Stomach (tissue), 19 donors: ENCODE measurements at places on chromosomes 16 and 17. TPM values are rescaled to one million over a fixed set of nuclear protein-coding genes. Genes with fewer than 3 reads are reported as not detected.
A peak's percentile ranks its signal among the peaks of the same experiment; 100 is the strongest.

TBC1D3E gene
- total RNA-seq = not detected

KRT40 gene
- total RNA-seq = not detected

DNA sequence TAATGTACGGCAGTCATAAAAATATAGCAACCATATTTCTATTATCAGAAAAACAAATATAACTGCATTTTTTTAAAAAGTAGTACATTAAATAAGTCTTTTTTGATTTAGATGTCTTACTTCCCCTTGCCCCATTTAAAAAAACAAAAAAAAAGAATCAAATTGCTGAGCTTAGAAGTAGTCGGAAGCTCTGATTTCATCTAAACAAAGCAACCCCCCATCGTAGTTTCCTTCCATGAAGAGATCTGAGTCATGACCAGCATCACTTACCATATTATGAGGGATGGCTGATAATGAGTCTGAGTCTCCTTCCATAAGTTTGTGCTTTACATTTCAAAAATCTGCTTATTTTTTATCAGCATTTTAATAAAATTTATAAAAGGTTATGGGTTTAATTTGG lies 86.2 kb downstream of the ITFG1 start:
- DNase-seq = no peak

GRCh38 chr16:74724820-74725549 lies 24.3 kb upstream of the MLKL start:
- DNase-seq = peak; percentile 56

GRCh38 chr17:30391534-30391933 lies 12.8 kb downstream of the CPD start:
- no peak for DNase-seq

DNA sequence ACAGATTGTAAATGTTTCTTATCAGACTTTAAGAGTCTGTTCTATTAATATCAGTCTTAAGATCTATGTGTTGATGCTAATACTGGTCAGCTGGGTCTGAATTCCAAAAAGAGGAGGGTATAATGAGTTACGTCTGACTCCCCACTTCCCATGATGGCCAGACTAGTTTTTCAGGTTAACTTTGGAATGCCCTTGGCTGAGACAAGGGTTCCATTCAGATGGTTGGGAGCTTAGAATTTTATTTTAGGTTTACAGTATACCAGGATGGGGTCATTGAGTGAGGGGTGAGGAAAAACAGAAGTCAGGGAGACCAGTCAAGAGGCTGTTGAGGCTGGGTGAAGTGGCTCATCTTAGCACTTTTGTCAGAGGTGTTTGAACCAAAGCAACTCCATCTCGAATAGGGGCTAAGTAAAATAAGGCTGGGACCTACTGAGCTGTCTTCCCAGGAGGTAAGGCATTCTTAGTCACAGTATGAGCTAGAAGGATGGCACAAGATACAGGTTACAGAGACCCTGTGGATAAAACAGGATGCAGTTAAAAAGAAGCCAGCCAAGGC lies 2.9 kb upstream of the TMEM231 start:
- DNase-seq = no peak

- DNase-seq = peak; percentile 75
Observed at GRCh38 chr17:42421507-42422338, 1.3 kb downstream of the CAVIN1 start.
